ENCODE measurements at places on chromosomes 3 and 15.

GRCh38 chr3:11328196-11328945 lies 56.2 kb downstream of the ATG7 start:
- no peak for DNase-seq

DNA sequence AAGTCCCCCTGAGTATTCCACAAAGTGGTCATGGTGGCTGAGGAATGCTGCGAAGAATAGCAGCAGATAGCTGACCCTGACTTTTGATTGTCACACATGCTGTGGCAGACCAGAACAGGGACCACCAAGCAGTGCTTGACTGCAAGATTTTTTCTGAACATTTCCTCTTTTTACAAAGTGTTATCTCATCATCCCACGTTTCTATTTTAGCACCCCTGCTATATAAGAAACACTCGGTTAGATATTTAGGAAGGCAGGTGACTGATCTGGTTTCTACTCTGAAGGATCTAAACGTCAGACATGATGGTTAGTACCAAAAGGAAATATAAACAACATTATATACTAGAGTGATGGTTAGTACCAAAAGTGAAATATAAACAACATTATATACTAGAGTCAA lies 9.1 kb downstream of the SLC25A26 start:
- no peak for DNase-seq

DNA sequence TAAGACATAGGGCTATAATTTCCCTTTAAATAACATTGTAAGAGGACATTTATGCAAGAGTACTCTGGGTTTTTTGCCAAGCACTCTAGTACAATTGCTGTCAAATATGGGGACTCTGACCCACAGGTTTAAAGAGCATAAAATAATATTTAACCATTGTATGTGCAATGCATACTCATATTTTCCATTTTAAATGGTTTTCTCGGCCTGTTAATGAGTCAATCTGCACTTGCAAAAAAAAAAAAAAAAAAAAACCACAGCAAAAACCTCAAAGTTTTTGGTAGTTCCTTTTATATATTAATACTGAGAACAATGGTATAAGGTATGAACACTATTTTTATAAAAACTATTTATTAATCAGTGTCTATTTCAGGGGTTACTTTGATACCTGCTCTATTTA lies 304.0 kb upstream of the CBLB start:
- DNase-seq = no peak

DNA sequence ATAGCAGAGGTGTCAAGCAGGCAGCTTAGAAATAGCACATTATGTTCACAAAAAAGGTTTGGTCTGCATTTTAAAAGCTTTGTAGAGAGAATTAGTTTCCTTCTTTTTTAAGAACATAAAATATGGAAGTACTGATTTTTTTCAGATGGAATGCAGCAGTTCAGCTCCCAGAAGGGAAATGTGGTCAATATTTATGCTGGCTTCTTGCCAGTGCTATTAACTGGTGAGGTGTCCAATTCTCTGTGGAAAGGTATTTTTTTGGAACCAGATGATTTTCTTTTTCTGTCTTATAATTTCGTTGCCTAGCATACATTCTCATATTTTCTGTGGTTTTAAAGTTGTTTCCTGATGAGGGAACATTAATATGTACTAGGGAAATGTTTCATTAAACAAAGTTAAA lies 211.4 kb upstream of the ZNF385D start:
- DNase-seq = no peak

DNA sequence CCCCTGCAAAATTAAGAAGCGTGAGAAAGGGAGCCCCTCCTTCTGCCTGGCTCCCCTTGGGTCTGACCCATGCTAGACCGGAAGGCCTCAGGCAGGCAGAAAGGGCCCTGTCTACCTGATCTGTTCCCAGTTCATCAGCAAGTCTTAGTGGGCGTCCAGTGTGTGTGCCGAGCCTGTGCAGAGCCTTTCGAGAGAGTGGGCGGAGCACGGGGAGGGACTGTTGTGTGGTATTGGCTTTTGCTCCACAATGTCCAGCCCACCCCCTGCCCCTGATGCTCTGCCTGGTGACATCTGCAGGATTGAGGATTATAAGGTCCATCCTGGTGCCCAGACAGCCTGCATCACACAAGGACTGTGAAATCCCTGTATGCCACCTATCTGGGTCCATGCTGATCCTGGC lies 82.9 kb downstream of the CHDH start:
- no peak for DNase-seq

DNA sequence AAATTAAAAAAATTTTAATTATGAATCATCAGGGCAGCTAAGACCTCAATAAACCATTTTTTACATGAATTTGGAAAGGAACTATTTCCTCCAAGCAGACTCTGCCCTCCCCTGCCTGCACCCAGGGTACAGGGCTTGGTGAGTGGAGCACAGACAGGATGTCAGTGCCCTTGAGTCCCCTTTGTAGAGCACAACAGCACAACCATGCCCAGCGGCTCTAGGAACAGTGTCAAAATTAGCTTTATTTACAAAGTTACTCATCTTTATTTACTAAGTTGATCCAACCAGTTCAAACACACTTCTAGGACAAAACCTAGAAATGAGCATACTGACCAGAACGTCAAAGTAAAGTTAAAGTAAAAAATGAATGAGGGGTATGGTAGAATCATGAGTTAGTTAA lies 90.6 kb upstream of the TSC22D2 start:
- no peak for DNase-seq

GRCh38 chr15:31296646-31297574 lies 29.7 kb upstream of the KLF13 start:
- DNase-seq = no peak

- no peak for DNase-seq
Measured at GRCh38 chr3:57856675-57857074, 100.6 kb downstream of the SLMAP start.

GRCh38 chr3:62367763-62368195 lies 5.6 kb downstream of the FEZF2 start:
- DNase-seq = no peak

GRCh38 chr3:140234256-140234655 lies 299.3 kb downstream of the CLSTN2 start:
- DNase-seq = no peak

DNA sequence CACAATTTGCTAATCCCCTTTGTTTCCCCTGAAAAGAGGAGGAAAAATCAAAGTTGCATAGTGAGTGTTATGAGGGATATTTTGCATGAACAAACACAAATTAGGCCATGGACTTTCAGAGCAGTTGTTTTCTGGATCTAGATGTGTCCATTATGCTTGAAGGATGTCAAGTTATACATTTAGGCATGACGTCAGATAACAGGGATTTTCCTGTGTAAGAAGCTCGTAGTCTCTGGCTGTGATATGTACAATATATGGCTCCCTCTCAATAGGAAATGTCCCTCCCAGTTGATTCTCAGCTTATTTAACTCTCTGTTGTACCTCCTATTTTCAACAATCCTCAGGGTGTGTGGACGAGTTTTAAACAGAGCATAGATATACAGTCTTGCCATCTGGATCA lies 171.0 kb downstream of the RBMS3 start:
- DNase-seq = no peak

DNA sequence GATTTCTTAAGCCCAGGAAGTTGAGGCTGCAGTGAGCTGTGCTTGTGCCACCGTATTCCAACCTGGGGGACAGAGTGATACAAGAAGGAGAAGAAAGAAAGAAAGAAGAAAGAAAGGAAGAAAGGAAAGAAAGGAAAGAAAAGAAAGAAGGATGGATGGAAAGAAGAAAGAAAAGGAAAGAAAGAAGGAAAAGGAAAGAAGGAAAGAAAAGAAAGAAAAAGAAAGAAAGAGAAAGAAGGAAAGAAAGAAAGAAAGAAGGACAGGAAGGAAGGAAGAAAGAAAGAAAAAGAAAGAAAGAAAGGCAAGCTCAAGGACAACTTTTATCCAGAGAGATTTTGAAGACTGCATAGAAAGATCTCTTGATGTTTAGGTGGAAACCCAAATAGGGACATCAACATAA lies 120.7 kb downstream of the GMNC start:
- no peak for DNase-seq

DNA sequence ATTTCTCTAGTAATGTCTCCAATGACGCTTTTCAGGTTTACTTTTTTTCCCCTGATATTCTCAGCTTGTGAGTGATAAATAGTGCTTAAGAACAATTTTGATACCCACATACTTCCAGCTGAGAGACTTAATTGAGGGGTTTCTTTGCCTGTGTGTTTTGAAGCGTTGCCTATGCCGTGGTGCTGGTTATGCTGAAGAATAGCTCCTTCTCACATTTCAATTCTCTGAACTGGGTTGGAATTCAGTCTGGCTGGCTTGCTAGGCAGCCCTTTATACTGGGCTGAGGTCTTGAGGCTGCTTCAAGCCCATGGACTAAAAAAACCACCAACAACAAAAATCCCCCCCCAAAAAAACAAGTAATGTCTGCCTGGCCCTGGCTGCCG lies 87.4 kb downstream of the CHST2 start:
- DNase-seq = no peak

GRCh38 chr3:59240666-59241255 lies 190.9 kb upstream of the CFAP20DC start:
- no peak for DNase-seq

GRCh38 chr3:140532793-140533330 lies 145.0 kb upstream of the TRIM42 start:
- DNase-seq = no peak

DNA sequence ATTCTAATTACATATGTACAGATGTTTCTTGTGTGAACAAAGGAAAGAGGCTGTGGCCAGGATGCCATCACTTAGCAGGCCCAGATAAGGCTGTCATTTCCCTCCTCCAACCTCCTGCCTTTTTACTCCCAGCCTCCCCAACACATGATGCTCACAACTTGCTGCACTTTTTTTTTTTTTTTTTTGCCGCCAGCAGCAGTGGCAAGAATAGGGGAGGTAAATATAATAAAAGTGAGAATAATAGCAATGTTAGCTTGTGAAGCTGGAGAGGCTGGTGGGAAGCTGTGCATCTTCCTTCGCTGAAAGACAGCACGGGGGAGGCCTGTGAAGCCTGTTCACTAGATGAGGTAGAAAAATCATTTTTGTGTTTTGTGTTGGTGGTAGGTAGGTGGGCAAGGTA lies 42.5 kb upstream of the MYO5C start:
- no peak for DNase-seq

DNA sequence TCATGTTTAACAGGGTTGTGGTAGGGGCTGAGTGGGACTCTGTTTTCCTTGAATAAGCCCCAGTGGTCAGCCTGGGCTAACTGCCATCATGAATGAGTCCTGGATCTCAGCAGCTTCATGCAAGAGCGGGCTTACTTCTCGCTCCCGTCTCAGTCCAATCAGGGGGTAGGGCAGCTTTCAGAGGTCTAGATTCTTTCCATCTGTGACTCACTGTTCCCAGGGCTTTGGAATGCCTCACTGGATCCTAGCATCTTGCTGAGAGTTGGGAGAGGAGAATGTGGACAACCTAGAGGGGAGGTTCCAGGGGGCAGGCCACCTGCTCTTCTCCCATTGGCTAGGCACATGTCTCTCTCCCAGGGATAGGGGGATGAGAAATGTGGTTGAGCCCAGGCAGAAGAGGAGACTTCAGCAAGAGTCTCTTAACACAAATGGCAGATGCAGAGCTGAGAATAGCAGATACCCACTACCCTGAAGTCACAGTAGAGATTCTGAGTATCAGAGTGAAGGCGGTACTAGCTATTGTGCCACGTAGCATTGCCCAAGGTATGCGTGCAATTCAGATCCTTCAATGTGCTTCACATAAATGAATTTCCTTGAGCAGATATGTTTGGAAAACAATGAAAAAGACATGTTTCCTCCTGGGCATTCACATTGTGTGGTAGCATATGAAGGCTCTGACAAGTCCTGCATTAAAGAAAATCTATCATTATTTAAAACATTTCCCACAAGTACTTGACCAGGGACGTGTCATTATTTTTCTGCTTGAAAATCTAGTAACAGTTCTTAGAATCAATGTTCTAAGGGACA lies 257.7 kb upstream of the PROK2 start:
- DNase-seq = no peak

DNA sequence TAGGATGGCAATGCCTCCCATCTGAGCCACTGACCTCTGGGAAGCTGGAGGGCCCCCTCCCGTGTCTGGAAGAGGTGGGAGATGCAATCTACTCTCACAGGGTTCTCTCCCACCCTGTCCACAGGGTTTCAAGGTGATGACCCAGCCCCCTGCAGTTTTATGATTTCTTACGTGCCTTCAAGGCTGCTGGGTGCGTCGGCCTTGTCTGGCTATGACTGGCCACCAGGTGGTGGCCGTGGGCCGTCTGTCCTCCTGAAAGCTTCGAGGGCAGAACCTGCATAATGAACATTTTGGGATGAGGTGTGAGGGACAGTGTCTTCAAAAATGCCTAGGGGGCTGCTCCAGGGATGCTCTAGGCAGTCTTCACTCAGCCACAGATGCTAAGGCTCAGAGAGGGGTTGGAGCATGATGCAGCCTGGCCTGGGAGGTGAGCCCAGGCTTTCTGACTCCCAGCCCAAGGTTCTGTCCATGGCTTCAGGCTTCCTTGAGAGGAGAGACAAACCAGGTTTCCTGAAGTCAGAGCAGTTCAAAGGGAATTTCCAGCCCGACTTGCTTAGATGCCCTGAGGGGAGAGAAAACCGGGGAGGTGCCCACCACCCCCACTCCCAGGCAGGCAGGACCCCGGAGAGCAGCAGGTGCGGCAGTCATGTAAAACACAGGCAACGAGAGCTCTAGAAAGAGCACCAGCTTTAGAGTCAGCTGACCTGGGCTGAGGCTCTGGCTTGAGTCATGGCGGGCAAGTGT lies 18.7 kb downstream of the ISG20 start:
- DNase-seq = no peak

GRCh38 chr3:191397771-191398170 lies 63.2 kb upstream of the PYDC2 start:
- DNase-seq = no peak

GRCh38 chr3:85041001-85041400 lies 82.2 kb downstream of the CADM2 start:
- no peak for DNase-seq

DNA sequence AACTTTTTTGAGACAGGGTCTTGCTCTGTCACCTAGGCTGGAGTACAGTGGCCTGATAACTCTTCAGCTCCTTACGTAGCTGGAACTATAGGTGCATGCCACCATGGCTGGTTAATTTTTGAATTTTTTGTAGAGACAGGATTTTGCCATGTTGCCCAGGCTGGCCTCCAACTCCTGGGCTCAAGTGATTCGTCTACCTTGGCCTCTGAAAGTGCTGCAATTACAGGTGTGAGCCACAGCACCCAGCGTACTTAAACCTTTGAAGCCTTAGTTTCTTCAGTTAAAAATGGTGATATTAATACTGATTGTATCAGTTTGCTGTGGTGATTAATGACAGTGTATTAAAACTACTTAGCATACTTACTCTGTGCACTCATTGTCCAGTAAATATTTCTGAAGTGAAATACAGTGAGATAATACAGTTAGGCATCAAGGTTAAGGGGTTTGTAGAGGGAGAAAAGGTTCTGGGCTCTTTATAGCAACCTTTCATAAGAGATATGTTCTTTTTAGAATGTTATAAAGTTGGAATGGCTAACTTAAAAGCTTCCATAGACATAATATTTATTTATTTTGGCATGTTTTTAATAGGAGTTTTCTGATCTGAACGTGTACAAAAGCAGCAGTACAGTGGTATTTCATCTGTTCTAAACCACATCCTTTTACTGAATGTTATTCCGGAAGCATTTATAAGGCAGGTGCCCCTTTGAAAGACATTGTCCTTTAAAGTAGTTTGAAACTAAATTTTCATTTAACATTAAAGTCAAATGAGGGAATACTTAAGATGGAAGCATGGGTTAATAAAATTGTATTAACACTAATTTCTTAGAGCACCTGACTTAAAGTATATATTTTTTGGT lies 23.6 kb downstream of the NCK1 start:
- DNase-seq = no peak

Data from stimulated activated CD4-positive, alpha-beta T cell treated with anti-CD3 and anti-CD28 coated beads, Interleukin-1b, Interleukin-23, amount 100 ng/mL, for 1 hour (primary cell).